ENCODE measurements at places on chromosomes 1 and 21.

- no peak for DNase-seq
These were observed 14.3 kb downstream of the HTR6 start for GRCh38 chr1:19678931-19679453.

GRCh38 chr1:58468612-58469011 lies 77.9 kb downstream of the OMA1 start:
- no peak for DNase-seq

DNA sequence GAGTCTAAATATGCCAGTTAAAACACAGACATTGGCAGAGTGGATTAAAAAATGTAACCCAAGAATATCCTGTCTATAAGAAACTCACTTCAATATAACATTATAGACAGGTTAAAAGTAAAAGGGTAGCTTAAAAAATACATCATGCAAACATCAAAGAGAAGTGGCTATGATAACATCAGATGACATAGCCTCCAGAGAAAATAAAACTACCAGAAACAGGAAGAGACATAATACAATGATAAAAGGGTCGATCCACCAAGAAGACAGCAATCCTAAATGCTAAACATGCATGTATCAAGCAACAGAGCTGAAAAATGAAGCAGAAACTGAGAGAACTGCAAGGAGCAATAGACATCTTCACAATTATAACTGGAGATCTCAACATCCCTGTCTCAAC lies 190.2 kb upstream of the NR5A2 start:
- no peak for DNase-seq

- no peak for DNase-seq
These were observed 49.6 kb upstream of the PSMG1 start for GRCh38 chr21:39232861-39233291.

DNA sequence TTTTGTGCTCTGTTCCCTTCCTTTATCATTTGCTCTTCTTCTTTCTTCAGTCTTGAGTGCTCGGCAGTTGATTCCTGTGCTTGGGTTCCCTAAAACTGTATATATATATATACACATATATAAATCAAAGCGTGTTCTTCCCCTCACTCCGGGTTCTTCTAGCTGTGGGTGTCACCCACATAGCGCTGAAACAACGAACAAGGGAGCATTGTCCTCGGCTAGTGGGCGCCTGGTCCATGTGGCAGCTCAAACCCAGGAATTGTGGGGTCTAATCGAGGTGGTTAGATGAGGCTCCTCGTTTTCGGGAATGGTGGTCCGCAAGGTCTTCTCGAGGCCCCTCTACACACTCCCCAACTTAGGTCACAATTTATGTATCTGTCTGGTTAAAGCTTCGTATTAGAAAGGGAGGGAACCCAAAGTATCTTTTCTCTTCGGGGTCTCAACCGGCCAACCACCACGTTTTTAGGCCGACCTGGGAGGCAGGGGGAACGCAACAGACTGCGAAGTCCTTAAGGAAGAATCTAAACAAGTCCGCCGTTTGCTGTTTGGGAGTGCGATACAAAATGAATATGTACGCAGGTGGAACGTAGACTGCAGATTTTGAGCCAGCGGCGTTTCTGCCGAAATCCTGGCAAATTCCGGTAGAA lies 504 bp upstream of the SDHC start:
- no peak for DNase-seq

GRCh38 chr21:43648171-43648570 lies 11.1 kb downstream of the HSF2BP start:
- no peak for DNase-seq

- no peak for DNase-seq
These were observed 23.7 kb downstream of the CASZ1 start for GRCh38 chr1:10772711-10773110.

DNA sequence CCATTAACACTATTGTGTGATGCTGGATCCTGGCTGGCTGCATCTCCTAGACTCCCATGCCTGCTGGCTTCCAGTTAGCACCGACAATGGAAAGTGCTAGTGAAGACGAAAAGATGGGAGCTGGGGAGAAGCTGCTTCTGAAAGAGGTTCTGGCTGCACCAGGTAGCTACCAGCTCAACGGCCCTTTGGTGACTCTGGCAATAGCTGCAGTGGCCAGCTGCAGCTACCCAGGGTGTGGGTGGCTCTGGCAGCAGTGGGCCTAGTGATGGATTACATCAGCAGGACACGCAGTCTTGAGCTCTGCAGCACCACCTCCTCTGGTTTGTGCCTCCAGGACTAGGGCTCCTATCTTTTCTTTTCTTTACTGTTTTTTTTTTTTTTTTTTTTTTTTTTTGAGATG lies 662.6 kb downstream of the MATN1 start:
- DNase-seq: no peak

DNA sequence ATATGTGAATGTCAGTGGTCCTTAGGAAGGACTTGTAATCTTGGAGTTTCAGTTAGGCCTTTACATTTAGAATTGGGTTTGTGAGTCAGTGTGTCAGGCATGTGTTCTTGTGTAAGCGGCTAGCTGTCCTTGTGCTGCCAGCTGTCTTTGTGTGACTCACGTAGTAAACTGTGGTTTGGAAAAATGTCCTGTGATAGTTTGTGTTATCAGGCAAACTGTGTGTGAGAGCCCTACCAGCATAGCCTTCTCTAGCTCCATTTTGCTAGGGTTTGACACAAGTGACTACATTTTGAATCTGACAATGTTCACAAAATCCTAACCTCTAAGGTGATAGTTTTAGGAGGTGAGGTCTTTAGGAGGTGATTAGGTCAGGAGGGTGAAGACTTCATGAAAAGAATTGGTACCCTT lies 6.9 kb upstream of the SLC35D1 start:
- DNase-seq: no peak

DNA sequence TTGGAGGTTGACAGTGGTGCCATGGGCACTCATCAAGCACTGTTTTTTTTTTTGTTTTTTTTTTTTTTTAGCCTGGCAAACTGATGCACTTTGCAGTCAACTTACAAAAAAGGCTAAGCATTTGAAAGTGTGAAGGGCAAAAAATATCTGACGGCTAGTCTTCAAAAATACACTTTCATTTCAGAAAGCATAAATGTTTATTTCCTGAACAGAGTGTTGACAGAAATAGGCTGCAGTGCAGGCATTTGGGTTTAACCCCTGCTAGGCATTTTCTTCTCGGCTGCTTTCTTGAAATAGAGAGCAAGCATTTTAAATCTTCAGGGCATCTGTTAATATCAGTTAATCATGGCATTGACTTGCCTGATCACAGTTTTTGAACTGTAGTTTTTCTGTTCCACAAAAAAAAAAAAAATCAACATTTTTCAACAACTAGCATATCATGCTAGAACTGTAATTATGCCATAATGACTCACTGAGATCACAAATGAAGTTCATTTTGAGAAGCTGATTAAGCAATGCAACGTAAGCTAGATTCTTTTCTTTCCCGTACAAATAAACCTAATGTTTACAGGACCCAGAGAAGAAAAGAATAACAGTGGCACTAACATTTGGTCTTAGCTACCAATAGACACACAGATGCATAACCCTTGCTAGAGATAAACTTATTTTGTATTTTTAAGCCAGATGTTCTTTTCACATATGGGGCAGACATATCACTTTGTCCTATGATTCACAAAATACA lies 100.4 kb upstream of the USH2A start:
- no peak for DNase-seq

- DNase-seq: no peak
These were observed 178.6 kb downstream of the RRAGC start for GRCh38 chr1:38680801-38681510.

GRCh38 chr1:235776396-235776795 lies 90.3 kb downstream of the LYST start:
- DNase-seq: no peak

- no peak for DNase-seq
These were observed 696.2 kb upstream of the PRMT6 start for GRCh38 chr1:106360252-106360651.

DNA sequence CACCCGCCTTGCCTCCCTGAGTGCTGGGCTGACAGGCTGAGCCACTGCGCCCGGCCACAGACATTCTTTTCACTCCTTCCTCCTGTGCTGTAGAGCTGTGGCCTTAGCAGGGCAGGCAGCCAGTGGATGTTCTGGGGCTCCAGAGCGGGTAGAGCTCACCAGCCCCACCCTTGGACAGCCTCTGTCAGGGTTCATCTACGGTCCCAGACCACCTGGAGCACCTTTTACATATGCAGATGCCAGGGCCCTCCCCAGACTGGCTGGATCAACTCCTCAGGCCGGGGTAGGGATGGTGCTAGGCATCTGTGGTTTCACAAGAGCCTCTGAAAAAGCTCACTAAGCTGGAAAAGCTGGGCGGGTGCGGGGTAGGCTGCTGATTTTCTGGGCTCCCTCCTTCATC lies 4.6 kb downstream of the ATP13A2 start:
- DNase-seq: no peak

GRCh38 chr1:211118407-211119102 lies 15.4 kb downstream of the KCNH1 start:
- no peak for DNase-seq

DNA sequence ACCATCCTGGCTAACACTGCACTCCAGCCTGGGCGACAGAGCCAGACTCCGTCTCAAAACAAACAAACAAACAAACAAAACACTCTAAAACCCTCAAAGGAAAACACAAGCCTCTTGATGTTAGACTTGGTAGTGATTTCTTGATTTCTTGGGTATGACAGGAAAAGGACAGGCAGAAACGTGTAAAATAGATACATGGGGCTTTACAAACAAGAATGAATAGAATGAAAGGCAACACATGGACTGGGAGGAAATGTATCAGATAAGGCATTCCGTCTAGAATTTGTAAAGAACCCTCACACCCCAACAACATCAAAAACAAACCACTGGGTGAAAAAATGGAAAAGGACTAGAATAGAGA lies 7.8 kb upstream of the PRXL2B start:
- no peak for DNase-seq

- no peak for DNase-seq
These were observed 2.9 kb downstream of the TENT5C start for GRCh38 chr1:117608758-117609157.

DNA sequence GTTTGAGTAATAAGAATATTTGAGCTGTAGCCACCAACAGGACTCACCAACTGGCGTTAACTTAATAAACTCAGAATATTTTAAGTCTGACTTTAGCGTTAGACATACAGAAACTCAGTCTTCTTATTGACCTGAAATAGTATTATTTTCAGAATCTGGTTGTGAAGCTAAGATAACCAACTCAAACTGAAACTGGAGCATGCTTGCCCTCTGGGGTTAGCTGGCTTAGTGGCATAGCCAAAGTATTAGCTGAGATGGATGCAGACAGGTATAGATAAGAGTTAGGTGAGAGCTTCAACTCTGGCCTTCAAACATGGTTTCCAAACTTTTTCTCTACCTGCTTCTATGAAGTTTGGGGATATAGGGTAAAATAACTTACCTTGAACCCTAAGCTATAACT lies 40.5 kb downstream of the AMY1C start:
- DNase-seq: no peak

GRCh38 chr1:229383961-229384360 lies 41.1 kb upstream of the CCSAP start:
- no peak for DNase-seq

DNA sequence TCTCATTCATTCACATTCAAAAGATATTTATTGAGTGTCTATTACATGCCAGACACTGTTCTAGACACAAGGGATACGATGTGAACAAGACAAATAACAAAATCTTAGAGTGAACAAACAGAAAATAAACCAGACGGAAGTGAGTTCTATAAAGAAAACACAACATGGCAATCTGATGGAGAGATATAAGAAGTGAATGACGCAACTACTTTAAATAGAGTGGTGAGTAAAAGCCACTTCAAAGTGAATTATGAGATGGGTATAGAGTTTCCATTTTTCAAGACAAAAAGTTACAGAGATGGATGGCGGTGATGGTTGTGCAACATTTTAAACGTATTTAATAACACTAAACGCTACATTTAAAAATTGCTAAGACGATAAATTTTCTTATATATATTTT lies 75.4 kb downstream of the CEP170 start:
- DNase-seq: no peak

DNA sequence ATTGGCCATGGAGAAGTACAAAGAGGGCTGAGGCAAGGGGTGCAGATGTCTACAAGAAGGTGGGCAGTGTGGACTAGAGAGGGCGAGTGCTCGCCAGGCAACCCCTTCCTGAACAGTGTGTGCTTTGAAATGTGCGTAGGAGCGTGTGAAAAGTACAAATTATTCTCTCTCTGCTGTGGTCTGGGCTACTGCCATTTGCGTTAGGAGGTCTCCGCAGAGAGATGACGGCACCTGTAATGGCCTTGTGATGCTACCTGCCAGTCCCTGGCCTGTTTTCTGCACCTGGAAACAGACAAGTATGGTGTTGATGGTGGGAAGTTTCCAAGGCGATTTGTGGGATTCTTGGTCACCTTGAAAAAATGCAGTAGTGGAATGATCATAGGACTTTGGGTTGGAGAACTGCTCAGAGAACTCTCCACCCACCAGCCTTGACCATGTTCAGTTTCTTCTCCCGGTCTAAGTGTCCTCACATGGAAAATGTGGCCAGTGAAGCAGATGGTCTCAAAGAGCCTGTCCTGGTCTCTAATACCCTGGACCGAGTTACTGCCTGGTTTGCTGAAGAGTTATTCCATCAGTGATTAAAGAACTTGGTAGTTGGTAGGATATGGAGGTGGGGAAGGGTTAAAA lies 74.5 kb downstream of the MRPS6 start:
- no peak for DNase-seq

- DNase-seq: no peak
These were observed 37.6 kb downstream of the UBE2U start for GRCh38 chr1:64241069-64241468.

DNA sequence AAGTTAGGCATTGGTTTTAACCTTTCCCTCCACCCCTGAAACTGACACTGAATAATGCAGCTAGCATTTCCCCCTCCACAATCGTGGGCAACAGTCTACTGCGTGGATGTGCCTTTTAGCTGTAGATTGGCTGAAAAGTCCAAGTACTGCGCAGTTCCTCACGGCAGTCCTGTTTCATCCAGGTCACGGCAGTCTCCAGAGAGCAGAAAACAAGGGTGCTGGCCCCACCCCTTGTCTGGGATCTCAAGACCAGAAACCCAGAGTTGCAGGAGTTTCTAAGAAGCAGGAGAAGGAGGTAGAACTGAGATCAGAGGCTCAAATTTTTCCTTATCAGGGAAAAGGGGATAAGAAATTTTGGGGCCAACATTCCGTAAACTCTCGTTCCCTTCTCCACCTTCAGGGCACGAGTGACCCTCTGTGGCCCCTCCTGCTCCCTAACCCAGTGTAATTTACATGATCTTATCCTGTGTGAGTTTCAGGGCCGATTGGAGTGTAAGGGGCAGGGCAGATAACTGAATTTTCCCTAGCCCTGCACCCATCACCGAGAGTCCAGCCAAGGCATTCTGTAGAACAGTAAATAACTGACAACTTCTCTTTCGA lies 25.9 kb upstream of the PLA2G2C start:
- DNase-seq: no peak
